Left lobe of liver (tissue), 2 donors: ENCODE measurements at places on chromosomes 16 and 17. TPM values are rescaled to one million over a fixed set of nuclear protein-coding genes. Genes with fewer than 3 reads are reported as not detected.

PRR29 gene
- 0.18 TPM for total RNA-seq

NHLRC4 gene
- total RNA-seq: 0.28 TPM

RNF43 gene
- total RNA-seq: 13.0 TPM

ST6GALNAC2 gene
- total RNA-seq: 4.0 TPM

DNA sequence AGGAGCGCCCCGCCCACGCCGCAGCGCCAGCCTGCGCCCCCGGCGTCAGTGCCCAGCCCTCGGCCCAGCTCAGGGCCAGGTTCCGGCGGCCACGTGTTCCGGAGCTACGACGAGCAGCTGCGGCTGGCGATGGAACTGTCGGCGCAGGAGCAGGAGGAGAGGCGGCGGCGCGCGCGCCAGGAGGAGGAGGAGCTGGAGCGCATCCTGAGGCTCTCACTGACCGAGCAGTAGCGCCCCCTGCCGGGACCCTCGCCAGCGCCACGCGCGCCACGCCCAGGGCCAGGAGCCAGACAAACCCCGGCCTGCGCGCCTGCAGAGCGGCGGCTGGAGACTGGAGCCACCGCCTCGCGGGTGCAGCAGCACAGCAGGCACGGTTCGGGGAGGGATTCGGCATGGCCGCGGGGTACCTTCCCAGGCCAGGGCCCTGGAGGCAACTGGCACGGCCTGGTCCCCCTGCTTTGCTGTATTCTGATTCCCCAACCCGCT is 9.3 kb downstream of the CORO6 start:
- DNase-seq: peak; percentile 88

- DNase-seq: no peak
Measured at GRCh38 chr17:33199571-33200510, 93.3 kb downstream of the ASIC2 start.

NPIPB9 gene
- total RNA-seq: 2.3 TPM

DNA sequence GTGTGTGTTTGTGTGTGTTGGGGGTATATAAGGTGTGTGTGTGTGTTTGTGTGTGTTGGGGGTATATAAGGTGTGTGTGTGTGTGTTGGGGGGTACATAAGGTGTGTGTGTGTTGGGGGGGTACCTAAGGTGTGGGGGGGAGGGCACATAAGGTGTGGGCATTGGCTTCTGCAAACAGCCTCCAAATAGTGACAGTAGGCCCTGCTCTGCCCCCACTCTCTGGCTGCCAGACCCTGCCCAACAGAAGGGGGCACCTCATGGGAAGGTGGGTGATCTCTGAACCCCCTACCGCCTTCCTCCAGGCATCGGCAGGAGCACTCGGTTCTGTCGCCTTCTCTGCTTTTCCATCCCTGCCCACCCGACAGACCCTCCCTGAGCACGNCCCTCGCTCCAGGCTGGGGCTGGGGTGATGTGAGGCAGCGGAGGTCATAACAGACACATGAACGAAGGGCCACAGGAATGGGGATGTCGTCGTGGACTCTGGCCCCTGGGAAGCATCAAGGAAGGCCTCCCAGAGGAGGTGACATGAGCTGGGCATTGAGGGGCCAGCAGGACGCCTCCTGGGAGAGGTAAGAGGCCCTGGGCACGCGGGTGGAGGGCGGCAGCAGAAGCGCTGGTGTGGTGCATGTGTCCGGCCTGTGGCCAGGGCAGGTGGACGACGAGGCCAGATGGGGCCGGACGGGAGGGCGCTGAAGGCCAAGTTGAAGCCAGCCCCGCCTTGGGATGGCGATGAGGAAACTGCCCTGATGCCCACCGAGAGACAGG is 136.6 kb upstream of the RPH3AL start:
- DNase-seq: no peak

GRCh38 chr17:80780381-80781198 is 211.1 kb upstream of the CHMP6 start:
- no peak for DNase-seq

PIRT gene
- not detected for total RNA-seq

BICDL2 gene
- total RNA-seq: 0.58 TPM

DNA sequence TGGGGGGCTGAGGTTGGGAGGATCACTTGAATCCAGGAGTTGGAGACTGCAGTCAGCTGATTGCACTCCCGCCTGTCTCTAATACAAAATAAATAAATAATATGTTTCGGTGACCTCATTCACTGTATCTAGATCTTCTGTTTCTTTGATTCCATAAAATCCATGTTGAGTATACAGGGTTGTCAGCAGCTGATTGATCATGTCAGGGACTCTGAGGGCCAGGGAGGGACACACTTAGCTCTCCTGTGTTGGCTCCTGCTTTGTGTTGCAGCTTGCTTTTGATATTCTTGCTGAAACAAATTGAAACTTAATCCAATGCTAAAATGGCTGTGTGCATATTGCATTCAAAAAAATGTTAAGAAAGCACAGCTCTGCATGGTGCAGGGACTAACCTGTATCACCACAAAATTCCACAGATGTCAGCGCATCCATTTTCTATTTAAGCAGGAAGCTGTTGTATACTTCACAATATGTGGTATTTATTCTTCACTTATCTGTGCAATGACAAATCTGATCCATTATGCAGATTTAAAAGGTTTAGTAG is 454.5 kb downstream of the CDH11 start:
- no peak for DNase-seq

- DNase-seq: no peak
Measured at GRCh38 chr17:78368854-78369495, 9.1 kb upstream of the SOCS3 start.
